Panc1 (cell line): ENCODE measurements at places on chromosomes 12 and 14.

DNA sequence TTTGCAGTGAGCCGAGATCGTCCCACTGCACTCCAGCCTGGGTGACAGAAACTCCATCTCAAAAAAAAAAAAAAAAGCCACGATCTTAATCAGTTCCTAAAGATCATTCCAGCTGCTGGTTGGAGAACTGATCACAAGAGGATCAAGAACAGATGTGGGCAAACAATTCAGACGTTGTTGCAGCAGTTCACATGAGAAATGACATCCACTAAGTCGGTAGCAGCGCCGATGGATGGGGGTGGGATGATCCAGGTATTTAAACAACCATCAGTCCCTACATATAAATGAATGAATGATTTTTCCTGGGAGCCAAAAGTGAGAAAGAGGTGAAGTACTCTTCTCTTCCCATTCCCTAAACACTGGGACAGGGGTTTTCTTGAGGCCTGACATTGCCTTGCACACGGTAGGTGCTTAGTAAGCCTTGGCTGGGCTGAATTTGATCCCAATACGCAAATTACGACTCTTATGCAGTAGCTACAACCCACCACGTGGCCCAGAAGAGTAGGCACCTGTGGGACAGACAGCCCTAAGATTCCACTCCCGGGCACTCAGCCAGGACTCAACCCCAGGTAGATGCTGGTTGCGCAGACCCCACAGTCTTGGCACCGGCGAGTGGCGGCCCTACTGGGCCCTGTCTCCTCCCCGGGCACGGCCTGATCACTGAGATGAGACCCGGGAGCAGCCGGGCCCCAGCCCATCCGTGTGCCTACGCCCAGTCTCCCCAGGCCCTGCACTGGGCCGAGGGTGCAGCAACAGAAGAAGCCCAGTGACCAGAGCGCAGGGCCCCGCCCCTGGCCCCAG is 565 bp downstream of the SPRYD3 start:
- DNase-seq = no peak

- no peak for DNase-seq
Measured at GRCh38 chr14:90726656-90727055, 89.6 kb downstream of the TTC7B start.

DNA sequence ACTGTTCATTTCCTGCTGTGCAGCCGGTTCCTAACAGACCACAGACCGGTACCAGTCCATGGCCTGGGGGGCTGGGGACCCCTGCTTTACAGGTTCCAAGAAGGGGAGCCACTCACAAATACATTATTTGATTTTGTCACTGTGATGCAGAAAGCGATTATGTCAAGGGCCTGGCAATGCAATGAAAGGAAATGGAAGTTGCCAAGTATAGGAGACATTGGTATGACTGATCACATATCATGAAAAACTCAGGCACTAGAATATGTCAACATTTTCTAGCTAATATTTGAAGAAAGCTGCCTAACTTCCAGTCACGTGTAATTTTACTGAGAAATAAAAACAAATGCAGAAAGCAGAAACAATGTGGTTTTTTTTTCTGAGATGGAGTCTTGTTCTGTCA is 68.9 kb upstream of the USP44 start:
- no peak for DNase-seq

GRCh38 chr14:82387699-82388098 is 854.0 kb upstream of the SEL1L start:
- no peak for DNase-seq

DNA sequence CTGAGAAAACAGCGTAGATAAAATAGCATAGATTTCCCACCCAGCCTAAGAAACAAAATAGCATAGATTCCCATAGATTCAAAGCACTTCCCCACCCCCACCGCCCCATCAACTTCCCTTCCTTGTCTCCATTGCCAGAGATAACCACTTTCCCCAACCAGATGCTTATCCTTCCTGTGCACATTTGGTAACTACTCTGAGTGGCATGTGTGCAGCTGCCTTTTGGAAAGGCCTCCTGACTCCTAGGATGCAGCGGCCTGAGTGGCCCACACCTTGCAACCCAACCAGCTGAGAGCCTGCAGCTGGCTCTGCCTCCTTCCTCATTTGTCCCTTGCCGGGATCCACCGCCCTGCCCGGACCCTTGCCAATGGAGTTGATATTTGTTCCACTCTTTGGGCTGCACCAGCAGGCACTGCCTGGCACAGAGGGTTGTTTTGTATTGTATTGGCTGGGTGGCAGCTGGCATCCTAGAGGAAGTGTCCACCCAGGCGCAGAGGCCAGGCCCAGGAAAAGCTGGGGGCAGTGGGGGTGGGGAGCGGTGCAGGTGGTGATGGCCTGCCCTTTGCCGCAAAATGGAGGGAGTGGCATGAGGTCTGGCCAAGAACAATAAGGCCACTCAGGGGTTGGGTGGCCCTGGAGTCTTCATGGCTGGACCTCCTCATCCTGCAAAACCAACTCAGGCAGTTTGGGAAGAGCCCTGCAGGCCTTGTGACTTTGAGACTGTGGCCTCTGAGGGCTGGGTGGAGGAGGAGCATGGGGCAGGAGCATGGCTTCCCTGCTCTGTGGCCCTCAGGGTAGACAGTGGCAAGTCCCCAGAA is 4.9 kb downstream of the SLC48A1 start:
- no peak for DNase-seq

DNA sequence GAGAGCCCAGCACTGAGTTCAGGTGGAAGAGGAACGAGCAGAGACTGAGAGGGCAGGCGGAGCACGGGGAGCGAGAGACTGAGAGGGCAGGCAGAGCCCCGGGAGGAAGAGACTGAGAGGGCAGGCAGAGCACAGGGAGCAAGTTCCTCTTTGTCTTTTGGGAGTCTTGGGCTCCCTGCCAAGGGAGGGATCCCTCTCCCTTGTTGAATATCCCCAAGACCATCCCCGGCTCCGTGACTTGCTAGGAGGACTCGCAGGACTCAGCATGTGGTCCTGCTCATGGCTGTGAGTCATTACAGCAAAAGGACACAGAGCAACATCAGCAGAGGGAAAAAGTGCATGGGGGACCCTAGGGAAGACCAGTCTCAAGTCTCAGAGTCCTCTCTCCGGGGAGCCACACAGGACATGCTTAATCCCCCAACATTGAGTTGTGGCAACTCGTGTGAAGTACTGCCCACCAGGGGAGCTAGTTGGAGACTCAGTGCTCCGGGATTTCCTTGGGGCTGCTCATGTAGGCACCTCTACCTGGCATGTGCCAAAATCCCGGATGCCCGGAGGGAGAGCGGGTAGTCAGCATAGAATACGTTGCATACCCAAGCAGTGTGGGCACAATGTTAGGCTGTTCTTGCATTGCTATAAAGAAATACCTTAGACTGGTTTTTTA is 81.0 kb downstream of the CCDC92 start:
- no peak for DNase-seq

GRCh38 chr14:76146976-76147375 is 4.7 kb upstream of the GPATCH2L start:
- DNase-seq = no peak

DNA sequence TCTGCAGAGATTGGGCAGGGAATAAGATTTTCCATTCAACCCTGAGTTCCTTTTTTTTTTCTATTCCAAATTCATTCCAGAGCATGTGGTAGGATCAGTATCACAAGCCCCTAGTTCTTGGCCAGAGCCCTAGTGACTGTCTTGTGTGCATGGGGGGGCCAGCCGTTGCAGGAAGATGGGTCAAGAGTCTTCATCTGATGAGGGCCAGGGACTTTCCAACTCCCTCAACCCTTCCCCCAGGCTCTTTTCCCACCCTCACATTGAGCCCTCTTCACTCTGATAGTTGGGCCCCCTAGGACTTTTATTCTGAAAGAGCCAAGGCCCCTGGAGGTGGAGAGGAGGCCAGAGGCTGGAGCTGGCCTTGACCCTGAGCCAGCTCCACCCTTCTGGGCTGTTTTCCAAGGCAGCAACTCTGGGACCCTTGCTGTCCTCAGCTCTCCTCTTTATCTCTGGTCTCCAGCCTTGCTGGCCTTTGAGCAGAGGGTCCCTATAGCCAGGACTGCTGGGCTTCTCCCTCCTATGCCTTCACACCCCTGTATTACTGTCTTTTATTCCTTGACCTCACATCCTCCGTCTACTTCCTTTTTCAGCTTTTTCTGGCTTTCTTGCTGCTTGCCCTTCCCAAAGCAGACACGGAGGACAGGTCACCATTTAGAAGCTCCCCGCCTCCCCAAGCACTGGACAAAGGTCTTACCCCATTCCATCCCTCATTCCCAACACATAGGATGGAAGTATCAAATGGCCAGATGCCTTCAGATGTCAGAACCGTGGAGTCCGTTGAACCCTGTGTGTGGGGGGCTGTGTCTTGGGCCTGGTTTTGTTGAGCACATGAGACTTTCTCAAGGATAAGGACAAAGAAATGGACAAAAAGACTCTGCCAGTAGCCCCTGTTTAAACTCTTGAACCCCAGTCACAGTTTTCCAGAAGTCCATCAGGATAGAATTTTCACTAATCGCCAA is 5.6 kb downstream of the RBP5 start:
- DNase-seq = no peak

GRCh38 chr12:110501399-110501751 is 536 bp downstream of the VPS29 start:
- DNase-seq = no peak

DNA sequence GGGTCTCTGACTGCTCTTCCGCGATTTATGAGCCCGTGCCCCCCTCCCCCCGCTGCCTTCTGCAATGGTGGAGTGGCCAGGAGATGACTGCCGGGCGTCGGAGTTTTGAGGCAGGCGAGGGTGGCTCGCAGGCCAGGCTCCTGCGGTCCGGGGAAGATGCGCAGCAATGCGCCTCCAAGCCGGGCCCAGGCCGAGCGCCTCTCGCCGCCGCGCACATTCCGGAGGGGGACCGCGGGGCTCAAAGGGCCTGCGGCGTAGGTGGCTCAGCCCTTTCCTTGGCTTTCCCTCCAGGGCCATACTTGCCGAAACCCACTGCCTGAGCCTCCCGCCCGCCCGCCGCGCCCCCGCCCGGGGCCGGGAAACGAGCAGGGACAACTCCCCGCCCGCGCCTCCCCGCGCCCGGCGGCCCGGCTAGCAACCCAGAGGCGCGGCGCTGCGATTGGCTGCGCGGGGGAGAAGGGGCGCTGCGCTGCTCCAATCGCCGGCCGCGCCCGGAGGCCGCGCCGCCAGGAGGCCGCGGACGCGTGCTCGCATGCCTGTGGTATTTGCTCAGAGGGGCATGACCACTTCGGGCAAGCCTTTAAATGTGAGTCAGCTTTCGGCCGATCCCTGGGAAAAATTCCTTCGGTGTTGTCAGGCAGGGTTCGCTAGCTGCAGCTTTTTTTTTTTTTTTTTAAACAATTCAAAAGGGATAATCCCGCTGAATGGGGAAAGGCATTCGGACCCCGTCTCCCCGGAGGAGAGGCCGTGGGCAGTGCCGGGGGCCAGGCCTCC is 157.9 kb upstream of the PARP11 start:
- peak; percentile 35 for DNase-seq
